COR-L47 (cell line): ENCODE measurements at places on chromosomes 7 and 10.
A peak's percentile ranks its signal among the peaks of the same experiment; 100 is the strongest.

- DNase-seq, result no peak
These were observed 224.3 kb upstream of the IGFBP3 start for GRCh38 chr7:46145412-46145811.

DNA sequence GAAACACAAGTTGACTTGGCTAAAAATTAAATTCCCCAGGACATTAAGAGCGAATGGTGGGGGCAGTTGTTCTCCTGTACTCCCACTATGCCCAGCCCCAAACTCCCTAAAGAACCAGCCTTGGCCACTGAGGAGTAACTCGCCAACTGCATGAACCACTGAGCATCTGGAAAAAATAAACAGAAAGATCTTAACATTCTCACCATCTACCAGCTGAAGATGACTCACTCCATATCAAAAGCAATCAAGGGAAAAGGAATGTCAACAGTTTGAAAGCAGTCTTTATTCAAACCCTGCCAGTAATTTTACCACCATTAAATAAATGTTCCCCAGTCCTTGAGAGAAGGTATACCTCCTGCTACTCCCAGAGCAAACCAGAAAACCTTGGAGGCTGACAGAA lies 45.4 kb downstream of the CTTNBP2 start:
- peak; percentile 12 for DNase-seq

GRCh38 chr7:1610678-1611302 lies 41.0 kb upstream of the PSMG3 start:
- no peak for DNase-seq

- no peak for DNase-seq
These were observed 162.6 kb downstream of the CTNNA3 start for GRCh38 chr10:67533376-67533775.

DNA sequence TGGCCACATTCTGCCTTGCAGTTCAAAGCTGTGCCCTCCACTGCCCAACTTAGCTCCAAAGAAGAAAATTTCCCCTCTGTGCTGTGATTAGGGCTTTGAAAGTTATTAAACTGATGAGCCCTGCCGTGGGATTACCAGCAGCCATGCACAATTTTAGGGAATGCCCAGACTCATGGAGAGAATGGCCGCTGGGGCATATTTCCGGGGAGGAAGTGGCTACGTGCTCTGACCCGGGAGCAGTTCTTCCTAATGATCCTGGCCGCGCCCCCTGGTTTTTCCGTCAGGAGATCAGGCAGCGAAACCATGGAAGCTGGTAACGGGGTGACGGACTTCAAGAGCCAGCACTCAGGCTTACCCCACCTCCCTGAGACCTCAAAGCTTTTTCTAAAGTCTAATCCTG lies 365.5 kb upstream of the PFKP start:
- no peak for DNase-seq

DNA sequence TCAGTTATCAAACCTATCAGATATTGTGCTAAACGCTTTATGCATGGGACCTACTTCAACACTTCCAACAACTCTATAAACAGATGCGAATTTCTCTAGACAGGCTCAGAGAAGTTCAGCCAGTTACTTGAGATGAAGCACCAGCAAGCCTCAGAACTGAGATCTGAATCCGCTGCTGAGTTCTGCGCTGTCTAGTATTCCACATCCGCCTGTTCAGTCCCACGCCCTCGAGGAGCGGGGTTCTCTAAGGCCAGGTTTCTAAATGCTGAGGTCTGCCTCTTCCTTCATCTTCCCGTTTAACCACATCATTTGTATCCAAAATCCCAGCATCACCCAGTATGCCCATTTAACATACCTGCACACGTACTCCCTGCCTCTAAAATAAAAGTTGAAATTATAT lies 297.8 kb upstream of the ZNF32 start:
- DNase-seq, result no peak

GRCh38 chr10:92079003-92079402 lies 155.4 kb downstream of the BTAF1 start:
- DNase-seq, result no peak

DNA sequence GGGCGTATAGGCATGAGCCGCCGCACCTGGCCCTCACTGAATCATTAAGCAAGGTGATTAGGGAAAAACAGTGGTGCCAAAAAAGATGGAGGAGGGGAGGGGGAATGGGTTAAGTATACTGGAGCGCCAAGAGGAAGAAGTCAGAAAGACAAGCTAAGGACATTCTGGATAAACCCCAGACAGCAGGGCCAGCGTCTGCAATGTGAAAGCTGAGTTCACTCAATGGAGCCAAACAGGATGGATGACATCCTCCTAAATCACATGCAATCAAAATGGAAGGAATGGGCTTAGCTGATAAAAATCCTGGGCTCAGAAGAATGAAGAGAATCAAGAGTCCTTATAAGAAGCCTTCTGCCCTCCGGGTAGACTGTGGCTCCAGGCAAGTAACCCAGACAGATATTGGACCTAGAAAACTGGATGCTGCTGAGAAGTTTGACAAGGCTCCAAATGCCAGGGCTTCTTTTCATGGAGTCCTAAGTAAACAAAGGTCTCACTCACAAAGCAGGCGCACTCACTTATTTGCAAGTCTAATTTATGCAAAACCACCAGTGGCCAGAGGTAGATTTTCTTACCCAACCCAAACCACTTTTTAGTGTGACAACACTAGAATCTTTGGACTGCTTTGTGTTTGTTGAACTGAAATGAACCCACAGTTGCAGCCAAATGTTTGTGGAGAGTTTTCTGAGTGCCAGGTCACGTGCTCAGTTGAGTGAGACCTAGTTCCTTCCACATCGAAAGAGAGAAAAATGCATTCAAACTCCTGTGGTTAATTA lies 519.1 kb upstream of the AUTS2 start:
- no peak for DNase-seq

- DNase-seq, result no peak
These were observed 9.4 kb upstream of the CRTAC1 start for GRCh38 chr10:98039690-98040381.
